Daoy (cell line): ENCODE measurements at places on chromosomes 12 and 14. TPM values are rescaled to one million over a fixed set of nuclear protein-coding genes. Genes with fewer than 3 reads are reported as not detected.
A peak's percentile ranks its signal among the peaks of the same experiment; 100 is the strongest.

GRCh38 chr12:54068418-54069070 lies 14.9 kb downstream of the HOXC4 start:
- DNase-seq: no peak

GRCh38 chr14:75168586-75169335 lies 7.7 kb downstream of the TMED10 start:
- no peak for DNase-seq

Gene ENDOU
- 0.11 TPM in 1 of 2 replicates, not detected in the other for total RNA-seq

GRCh38 chr12:57341275-57341990 lies 89.4 kb downstream of the R3HDM2 start:
- no peak for DNase-seq

- DNase-seq: no peak
Measured at GRCh38 chr12:52400906-52401305, 5.2 kb downstream of the KRT82 start.

Gene HSPA2
- total RNA-seq: 5.6 and 6.1 TPM in 2 replicates

DNA sequence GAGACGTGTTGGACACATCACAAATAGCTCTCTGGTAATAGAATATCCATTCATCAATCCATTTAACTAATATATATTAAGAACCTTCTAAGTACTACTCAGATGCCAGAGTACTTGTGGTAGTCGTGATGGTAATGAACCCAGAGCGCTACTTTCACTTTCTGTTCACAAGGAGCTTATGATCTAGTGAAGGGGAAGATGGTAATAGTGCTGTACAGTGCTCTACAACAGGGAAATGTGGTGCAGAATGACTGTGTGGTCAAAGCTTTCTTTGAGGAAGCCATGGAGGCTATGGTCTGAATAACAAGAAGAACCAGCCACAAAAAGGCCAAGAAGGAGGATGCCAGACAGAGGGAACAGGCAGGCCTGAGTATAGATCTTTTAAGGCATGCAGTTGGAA lies 212.0 kb downstream of the PTPRO start:
- peak; percentile 53 for DNase-seq

GRCh38 chr14:68966872-68967301 lies 12.2 kb downstream of the ACTN1 start:
- peak; percentile 39 for DNase-seq

Gene ZFHX2
- total RNA-seq: 0.23 and 0.42 TPM in 2 replicates

DNA sequence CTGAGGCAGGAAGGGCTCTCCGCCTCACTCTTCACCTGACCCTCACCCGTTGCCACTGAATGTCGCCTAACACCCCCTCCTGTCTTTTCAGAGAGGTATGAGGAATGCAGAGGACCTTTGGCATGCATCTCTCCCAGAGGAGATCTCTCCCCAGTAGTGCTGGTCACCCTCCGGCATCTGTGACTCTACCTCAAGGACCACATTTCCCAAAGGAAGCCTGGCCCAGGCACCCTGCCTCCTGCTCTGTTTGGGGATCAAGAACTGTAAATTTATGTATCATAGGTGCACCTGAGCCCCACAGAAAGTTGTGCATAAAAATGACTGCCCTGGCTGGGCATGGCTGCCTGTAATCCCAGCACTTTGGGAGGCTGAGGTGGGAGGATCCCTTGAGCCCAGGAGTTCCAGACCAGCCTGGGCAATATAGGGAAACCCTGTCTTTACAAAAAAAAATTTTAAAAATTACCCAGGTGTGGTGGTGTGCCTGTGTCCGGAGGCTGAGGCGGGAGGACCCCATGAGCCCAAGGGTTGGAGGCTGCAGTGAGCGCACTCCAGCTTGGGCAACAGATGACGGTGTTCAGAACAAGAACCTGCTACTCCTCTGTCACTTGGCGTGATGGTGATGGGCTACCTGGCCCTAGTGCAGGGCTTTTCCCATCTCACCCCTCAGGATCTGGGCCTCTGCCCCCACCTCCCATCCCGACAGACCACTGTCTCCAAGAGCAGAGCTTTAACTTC lies 13.7 kb downstream of the TNFRSF1A start:
- no peak for DNase-seq

DNA sequence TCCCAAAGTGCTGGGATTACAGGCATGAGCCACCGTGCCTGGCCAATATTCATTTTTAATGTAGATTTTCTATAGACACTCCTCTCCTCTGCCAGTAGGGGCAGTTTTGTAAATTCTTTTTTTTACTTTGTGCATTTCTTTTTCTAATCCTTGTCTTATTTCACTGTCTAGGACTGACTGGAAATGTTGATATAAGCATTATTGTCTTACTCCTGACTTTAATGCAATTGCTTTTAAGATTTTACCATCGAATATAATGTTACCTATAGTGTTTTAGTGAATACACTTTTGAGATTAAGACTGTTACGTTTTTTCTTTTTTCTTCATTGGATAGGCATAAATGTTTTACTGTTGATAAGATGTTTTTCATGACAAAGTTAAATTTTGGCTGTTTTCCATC lies 35.4 kb upstream of the EMP1 start:
- DNase-seq: no peak

- peak; percentile 15 for DNase-seq
Measured at GRCh38 chr14:45089813-45090212, 5.9 kb downstream of the PRPF39 start.

DNA sequence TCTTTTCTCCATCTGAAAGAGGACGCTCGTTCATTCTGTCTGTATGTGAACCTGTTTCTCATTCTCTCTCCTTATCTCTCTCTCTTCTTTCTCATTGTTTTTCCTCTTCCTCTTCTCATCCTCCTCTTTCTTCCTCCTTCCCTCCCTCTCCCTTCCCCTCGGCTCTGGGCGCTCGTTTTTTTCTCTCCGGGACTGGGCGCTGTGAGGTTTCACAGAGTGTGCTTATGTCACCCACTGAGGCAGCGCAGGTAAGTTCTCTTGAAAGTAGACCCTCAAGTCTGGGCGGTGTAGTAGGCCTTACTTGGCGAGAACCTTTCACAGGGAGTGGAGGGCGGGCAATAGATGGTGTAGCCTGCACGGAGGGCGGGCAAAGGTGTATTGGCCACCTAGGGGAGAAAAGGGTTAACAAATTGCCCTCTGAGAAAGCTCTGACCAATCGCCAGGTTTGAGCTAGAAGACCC lies 4.5 kb upstream of the SIX1 start:
- no peak for DNase-seq

- DNase-seq: no peak
Measured at GRCh38 chr12:4807116-4807783, 87.0 kb downstream of the GALNT8 start.

DNA sequence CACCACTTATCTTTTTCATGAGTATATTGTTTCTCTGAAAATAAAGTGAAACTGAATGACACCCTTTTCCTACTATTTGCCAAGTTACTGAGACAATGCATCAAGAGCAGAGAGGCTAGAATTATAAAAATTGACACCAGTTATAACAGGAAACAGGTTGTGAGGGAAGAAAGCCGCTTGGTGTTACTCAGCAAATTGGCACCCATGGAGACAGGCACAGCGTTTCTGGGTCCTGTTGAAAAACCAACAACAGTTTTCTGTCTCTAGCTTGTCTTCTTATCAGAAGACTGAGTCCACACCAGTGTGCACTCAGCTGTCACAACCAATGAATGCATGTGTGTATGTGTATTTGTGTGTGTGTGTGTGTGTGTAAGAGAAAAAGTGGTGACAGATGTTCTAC lies 267.7 kb downstream of the KCNH5 start:
- DNase-seq: no peak

DNA sequence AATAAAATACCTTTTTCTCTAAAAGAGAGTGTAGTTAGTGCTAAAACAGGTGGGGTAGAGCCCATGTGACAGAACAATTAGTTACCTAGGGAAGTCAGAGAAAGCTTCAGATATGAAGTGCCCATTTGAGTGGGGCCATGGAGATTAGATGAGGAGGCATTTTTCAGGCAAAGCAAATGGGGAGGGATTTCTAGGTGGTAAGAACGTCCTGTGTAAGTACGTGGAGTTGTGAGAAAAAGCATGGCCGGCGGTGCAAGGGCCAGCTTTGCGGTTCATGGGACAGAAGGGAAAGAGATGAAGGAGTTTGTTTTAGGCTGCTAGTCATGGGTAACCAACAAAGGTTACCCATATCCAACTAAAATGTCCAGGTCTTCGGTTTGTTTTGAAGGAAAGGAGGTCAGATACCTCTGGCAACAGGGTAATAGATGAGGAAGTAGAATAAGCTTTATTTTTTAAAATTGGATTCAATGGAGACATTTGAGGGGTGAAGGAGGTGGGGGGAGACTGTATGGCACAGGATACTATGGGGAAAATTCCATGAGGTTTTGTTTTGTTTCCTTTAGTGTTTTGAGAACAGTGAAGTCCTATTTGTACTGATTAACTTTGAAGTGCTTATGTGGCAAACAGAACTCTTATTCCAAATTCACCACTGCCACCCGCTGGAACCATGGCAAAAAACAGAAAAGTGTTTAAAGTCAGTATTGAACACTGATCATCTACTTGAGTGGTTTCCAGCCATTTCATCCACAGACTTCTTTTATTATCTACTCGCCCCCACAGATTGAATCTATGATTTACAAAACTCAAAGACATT lies 10.0 kb upstream of the SNRPF start:
- DNase-seq: peak; percentile 20

Gene FOXG1
- total RNA-seq: 1.8 and 4.5 TPM in 2 replicates

GRCh38 chr14:33914676-33915516 lies 36.0 kb downstream of the EGLN3 start:
- peak; percentile 74 for DNase-seq

DNA sequence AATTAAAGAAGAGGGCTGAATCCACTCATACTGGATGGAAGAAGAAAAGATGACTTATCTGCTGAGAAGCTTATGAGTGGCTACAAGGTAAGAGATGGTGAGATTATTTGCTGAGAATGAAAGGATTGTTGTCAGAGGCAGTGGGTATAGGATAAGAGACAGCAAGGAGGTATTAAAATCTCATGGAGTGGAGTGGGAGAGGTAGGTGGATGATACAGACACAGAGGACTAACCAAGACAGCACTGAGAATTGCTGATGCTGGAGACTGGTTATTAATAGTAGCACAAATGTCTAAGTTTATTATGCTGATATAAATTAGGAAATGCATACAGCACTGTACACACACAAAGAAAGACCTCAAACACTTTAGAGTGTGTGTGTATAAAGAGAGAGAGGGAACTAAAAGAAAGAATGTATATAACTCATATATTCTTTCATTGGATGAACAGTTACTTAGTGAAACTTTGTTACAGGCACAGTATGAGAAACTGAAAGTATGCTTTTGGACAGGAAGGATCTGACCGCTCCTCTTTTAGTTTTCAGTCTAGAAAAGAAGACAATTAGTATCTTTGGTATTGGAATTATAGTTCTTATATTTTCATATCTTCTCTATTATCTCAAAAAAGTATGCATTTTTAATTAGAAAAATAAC lies 543.1 kb downstream of the LRFN5 start:
- no peak for DNase-seq

GRCh38 chr12:81963026-81963425 lies 203.9 kb upstream of the PPFIA2 start:
- DNase-seq: no peak

DNA sequence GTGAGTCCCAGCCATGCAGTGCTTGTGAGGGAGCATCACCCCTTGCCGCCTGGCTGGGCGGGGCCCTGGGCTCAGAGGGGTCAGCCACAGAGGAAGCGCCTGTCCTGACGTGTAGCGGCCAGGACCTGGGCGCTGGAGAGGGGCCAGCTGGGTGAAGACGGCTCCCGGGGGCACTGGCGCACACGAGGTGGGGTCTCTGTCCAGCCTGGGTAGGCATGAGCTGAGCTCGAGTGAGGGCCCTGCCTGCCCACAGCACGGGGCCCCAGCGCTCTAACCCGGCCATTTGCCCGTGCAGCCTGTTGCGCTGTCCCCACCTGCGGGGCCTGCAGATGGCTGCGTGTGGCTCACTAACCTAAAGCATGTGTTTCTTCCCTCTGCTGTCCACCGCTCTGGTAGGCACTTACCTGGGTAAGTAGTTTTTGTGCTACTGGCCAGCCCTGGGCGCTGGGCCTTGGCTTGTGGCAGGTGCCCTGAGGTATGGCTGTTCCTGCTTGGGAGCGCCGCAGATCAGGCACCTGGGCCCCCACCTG lies 6.6 kb upstream of the CRIP2 start:
- DNase-seq: no peak

Gene ACVRL1
- 1.7 and 2.9 TPM in 2 replicates for total RNA-seq

- DNase-seq: peak; percentile 56
Measured at GRCh38 chr14:66043921-66044320, 442.2 kb upstream of the CCDC196 start.

DNA sequence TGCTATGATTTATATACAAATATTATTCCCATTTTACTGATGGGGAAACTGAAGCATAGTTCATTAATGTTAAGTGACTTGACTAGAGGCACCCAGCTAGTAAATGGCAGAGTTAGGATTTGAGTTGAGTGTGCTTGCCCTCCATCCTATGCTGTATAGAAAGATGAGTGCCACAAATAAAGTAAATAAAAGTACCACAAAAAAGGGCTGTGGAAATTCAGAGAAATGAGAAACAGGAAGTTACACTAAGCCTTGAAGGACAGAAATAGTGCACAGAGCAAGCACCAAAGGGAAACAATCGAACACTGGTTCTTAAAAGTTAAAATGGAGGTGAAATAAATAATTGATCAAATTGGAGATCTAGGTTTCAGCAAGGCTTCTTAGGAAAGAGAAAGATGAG lies 9.2 kb upstream of the ABCD2 start:
- no peak for DNase-seq

DNA sequence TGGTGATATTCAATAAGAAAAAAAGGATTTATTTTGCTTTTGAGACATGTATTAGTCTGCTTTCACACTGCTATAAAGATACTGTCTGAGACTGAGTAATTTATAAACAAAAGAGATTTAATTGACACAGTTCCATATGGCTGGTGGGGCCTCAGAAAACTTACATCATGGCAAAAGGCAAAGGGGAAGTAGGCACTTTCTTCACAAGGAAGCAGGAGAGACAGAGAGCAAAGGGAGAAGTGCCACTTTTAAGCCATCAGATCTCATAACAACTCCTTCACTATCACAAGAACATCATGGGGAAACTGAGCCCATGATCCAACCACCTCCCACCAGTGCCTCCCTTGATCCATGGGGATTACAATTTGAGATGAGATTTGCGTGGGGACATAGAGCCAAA lies 43.9 kb downstream of the BHLHE41 start:
- DNase-seq: no peak

DNA sequence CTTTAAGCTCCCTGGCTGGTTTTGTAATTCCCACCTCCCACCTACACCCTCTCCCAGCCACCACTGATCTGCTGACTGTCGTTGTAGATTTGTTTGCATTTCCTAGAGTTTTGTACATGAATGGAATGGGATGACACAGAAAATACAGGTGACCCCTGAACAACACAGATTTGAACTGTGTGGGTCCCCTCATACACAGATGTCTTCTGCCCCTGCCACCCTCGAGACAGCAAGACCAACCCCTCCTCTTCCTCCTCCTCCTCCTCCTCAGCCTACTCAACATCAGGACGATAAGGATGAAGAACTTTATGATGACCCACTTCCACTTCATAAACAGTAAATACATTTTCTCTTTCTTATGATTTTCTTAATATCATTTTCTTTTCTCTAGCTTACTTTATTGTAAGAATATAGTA lies 28.8 kb downstream of the SYNE3 start:
- no peak for DNase-seq

Gene ATXN3
- total RNA-seq: 40.4 and 56.3 TPM in 2 replicates

Gene TOMM20L
- total RNA-seq: not detected in 2 replicates

- no peak for DNase-seq
Measured at GRCh38 chr12:49521389-49521788, 17.4 kb upstream of the KCNH3 start.

Gene ANO2
- 1.2 and 3.0 TPM in 2 replicates for total RNA-seq

GRCh38 chr14:55505846-55506245 lies 65.4 kb upstream of the TBPL2 start:
- DNase-seq: no peak

GRCh38 chr14:71621980-71622605 lies 310.1 kb upstream of the RGS6 start:
- no peak for DNase-seq

Gene MSRB3
- total RNA-seq: 22.0 and 25.3 TPM in 2 replicates

Gene BBOF1
- total RNA-seq: 4.5 and 5.3 TPM in 2 replicates
